ENCODE measurements at places on chromosomes 4 and X.
A peak's percentile ranks its signal among the peaks of the same experiment; 100 is the strongest.

GRCh38 chr4:182809417-182810102 lies 107.6 kb downstream of the DCTD start:
- peak; percentile 44 for DNase-seq

- DNase-seq = no peak
Measured at GRCh38 chr4:21757248-21757647, 191.3 kb downstream of the KCNIP4 start.

GRCh38 chr4:136078976-136079375 lies 1453.3 kb downstream of the PCDH18 start:
- no peak for DNase-seq

GRCh38 chrX:148670277-148670676 lies 169.9 kb downstream of the AFF2 start:
- DNase-seq = no peak

GRCh38 chrX:153307276-153308178 lies 14.0 kb downstream of the PNMA6F start:
- no peak for DNase-seq

DNA sequence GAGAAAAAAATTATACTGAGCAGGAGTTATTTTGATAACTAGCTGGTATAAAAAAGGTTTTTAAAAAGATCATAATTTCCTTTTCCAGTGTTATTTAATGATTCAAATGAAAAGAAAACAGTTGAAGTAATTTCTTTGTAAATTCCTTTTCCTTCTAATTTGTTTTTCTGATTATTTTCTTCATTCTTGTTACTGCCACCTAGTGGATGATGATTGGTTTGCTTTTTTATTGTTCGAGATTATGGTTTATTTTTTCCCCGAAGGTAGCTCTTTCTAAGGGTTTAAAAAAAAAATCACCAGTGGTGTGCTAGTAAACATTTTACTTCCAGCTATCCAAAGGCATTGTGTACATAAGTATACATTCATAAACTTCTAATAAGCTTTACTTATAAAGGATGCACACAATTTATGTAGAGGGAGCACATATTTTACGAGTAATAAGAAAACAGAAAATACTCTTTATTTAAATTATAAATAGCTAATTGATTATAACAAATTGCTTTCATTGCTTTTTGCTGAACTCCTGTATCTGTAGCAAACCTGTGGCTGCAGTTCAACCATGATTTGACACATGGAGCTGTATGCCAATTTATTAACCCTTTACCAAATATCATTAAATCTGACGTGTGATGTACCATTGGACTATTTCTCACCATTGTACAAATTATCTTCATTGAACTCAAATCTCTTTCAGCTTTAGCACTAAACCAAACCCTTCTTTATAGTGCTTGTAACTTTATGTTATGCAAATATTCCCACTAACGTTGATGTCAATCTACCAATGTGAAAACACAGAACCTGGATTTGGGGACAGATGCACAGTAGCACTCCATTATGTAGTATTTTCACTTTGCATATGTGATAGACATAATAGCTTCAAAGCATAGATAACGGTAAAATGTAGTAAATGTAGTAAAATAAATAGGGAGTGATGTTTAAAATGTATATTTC lies 97.8 kb upstream of the ANK2 start:
- no peak for DNase-seq

DNA sequence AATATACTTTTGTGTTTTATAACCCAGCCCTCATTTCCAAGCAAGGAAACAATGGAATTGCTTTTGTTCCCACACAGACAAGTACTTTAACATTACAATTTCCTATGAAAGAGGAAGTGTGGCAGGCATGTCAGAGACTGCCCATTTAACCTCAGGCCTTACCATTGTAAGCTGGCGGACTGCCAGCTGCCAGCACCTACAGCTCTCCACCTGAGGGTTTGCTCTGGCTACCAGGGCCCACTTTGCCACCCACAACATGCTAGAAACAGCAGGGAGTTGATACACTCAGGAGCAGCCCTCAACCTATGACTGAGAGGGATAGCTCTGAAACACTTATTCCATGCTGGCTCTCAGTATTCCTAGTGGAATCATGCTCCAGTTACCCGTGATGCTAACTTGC lies 152.3 kb upstream of the PRDX4 start:
- no peak for DNase-seq

All from stimulated activated CD8-positive, alpha-beta memory T cell treated with anti-CD3 and anti-CD28 coated beads, Interleukin-4, amount 100 ng/mL, for 48 hours (primary cell).